Nephron progenitor cell (in vitro differentiated cells): ENCODE measurements at places on chromosomes 6 and 20.

- no peak overlapping the region for H3K27ac ChIP-seq
- DNase-seq = no peak
- no peaks in the 10 kb centered on the region for H3K36me3 ChIP-seq
- H3K4me3 ChIP-seq = no peak overlapping the region
- H3K4me1 ChIP-seq = no peaks in the 10 kb centered on the region
These were observed 152.7 kb downstream of the SH3BGRL2 start for GRCh38 chr6:79783670-79784394.

DNA sequence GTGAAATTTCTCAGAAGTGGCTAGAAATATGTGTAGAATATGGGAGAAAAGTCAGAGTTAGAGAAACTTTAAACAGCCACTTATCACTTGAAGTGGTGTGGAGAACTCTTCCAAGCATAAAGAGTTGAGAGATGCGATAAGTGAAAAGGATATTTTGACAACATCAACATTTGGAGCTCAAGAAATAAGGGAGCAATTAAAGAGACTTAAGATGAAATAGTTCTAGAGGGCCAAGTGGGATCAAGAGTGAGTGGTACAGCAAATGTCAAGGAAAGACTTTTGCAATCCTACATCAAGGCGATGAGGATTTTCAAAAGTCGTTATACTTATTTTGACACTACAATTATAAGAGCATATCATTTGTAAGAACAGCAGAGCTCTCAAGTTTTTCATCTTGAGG, 9.6 kb downstream of the RSPH4A start:
- no peaks in the 10 kb centered on the region for H3K4me1 ChIP-seq
- H3K27me3 ChIP-seq = peaks cover 19% of the 10 kb centered on the region
- no peaks in the 10 kb centered on the region for H3K36me3 ChIP-seq
- no peak overlapping the region for H3K27ac ChIP-seq

- no peak for DNase-seq
- H3K4me1 ChIP-seq = peaks cover 27% of the 10 kb centered on the region
These were observed 174.9 kb downstream of the PLCB1 start for GRCh38 chr20:8306937-8307336.

GRCh38 chr6:80991316-80991715, 761.2 kb downstream of the TENT5A start:
- H3K4me3 ChIP-seq = no peak overlapping the region
- H3K36me3 ChIP-seq = no peaks in the 10 kb centered on the region
- no peaks in the 10 kb centered on the region for H3K27me3 ChIP-seq
- DNase-seq = no peak
